ENCODE measurements at places on chromosomes 7 and 10.

DNA sequence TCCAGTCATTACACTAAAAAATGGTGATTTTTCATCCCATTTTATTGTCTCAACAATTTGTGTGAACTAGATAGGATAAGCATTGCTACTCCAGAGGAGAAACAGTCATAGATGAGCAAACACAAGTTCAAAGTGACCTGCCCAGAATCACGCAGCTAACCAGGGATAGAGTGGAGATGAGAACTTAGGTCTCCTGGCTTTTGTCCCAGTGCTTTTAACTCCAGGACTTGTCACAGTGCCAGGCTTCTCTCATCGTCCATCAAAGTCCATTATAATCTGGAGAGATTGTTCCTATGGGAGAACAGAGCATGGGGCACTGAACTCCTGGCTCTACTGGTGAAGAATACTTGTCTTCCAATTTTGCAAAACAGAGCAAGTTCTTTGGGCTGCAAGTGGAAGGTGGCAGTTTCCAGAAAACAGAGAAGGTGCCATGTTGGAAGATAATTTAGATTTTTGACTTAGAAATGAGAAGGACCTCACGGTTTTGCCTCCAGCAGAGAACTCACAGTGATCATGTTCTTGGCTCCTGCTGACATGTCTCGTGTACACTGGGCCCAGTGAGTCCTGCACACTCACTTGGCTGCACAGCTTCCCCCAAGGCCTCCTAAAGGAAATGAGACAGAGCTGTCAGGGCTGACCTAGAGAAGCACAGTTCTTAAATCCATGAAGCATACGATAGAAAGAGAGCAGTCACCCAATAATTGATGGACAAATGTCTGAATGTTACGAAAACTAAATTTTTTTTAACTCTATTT is 322.9 kb upstream of the NRP1 start:
- DNase-seq = peak; percentile 50

- DNase-seq = no peak
These were observed 8.3 kb upstream of the RGS10 start for GRCh38 chr10:119550827-119551226.

- DNase-seq = no peak
These were observed 43.2 kb upstream of the TMEM236 start for GRCh38 chr10:17708821-17709220.

- DNase-seq = no peak
These were observed 161.3 kb downstream of the DYNC1I1 start for GRCh38 chr7:95933618-95934017.

DNA sequence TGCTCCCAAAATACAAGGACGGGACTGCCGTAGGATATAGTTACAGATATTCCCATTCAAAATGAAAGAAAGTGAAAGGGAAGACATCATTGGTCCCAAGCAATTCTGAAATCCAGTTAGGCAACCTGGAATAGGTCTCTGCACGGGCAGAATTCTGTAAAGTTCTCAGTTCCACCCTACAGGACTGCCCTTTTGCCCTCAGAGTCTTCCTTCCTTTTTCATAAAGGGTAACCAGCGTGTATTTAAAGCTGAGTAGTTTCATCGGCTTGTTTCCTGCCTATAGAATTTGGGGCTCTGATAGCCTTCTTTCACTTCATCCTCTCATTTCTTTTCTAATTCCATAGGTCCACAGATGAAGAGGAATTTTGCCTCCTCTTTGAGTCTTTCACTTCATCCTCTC is 20.0 kb downstream of the COPG2 start:
- no peak for DNase-seq

DNA sequence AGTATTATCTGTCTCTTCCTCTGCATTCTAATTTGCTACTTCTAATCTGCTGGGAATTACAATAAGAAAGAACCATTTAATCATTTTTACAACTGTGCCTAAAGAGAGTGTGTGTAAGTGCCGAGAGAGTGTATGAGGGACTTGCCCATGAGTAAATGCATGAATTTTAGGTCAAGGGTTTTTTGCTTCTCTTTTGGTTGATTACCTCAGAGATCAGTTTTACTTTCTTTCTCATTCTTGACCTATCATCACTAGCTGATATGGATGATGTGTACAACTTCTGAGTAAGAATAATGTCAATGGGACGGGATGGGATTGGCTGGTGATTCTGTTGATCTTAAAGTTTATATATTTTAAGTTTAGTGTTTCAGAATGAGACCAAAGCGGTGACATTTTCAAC is 47.8 kb downstream of the IKZF1 start:
- DNase-seq = no peak
